ENCODE measurements at places on chromosomes 11 and 22. TPM values are rescaled to one million over a fixed set of nuclear protein-coding genes. Genes with fewer than 3 reads are reported as not detected.

The HTR3A gene
- not detected for total RNA-seq

The OR52N5 gene
- total RNA-seq: not detected

The CASP5 gene
- not detected for total RNA-seq

- peak overlapping the region; percentile 39 for H3K4me3 ChIP-seq
- DNase-seq: peak; percentile 77
- H3K4me1 ChIP-seq: peaks cover 13% of the 10 kb centered on the region
- H3K36me3 ChIP-seq: no peaks in the 10 kb centered on the region
- peak overlapping the region; percentile 89 for H3K27ac ChIP-seq
Observed at GRCh38 chr22:20238536-20238900, 29.6 kb downstream of the RTN4R start.

DNA sequence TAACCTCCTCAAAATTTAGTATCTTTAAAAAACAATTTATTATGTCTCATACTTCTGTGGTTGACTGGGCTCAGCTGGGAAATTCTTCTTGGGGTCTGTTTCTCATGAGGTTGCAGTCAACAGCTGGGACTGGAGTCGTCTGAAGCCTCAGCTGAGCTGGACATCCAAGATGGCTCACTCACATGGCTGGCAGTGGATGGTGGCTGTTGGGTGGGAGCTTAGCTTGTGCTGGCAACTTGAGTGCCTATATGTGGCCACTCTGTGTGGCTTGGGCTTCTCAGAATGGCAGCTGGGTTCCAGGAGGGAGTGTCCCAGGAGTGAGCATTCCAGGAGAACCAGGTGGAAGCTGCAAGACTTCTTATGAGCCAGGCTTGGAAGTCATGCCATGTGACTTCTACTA is 13.2 kb downstream of the THY1 start:
- peaks cover 3% of the 10 kb centered on the region for H3K27me3 ChIP-seq
- H3K27ac ChIP-seq: no peak overlapping the region
- no peak overlapping the region for H3K4me3 ChIP-seq
- no peak for DNase-seq
- H3K36me3 ChIP-seq: no peaks in the 10 kb centered on the region

- DNase-seq: no peak
- H3K4me3 ChIP-seq: no peak overlapping the region
- H3K27ac ChIP-seq: no peak overlapping the region
- no peaks in the 10 kb centered on the region for H3K36me3 ChIP-seq
Observed at GRCh38 chr11:31259797-31260196, 109.7 kb downstream of the DCDC1 start.

DNA sequence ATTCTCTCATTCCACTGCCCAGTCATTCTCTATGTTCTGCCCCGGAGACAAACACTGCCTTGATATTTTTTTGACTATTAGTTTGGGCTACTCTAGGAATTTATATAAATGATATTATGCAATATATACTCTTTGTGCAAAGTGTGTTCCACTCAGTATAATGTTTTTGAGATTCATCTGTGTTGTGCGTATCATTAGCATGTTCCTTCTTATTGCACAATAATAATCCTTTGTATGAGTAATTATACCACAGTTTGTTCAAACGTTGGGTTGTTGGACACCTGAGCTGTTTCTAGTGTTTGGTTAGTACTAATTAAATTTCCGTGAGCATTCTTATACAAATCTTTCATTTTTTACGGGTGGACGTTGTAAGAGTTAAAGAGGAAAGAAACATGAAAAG is 390.6 kb downstream of the GUCY1A2 start:
- no peak overlapping the region for H3K27ac ChIP-seq
- no peak for DNase-seq
- H3K4me3 ChIP-seq: no peak overlapping the region
- no peaks in the 10 kb centered on the region for H3K36me3 ChIP-seq

DNA sequence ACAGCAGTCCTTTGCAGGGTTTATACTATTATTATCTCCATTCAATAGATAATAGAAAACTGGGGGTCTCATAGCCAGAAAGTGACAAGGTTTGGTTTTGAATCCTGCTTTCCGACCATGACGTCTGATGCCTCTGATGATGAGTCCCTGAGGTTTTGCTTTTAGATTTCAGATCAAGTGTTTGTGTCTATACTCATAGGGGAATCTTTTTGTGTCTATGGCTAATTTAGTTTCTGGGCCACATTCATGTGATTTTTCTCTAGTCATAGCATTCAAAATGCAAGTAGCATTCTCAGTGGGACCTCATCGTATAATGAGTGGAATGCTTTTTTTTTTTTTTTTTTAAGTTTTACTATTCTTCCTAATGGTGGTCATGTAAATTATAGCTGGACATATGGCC is 72.9 kb downstream of the TNRC6B start:
- H3K27ac ChIP-seq: no peak overlapping the region
- peaks cover 48% of the 10 kb centered on the region for H3K36me3 ChIP-seq
- no peak for DNase-seq
- no peaks in the 10 kb centered on the region for H3K27me3 ChIP-seq
- H3K4me3 ChIP-seq: no peak overlapping the region

DNA sequence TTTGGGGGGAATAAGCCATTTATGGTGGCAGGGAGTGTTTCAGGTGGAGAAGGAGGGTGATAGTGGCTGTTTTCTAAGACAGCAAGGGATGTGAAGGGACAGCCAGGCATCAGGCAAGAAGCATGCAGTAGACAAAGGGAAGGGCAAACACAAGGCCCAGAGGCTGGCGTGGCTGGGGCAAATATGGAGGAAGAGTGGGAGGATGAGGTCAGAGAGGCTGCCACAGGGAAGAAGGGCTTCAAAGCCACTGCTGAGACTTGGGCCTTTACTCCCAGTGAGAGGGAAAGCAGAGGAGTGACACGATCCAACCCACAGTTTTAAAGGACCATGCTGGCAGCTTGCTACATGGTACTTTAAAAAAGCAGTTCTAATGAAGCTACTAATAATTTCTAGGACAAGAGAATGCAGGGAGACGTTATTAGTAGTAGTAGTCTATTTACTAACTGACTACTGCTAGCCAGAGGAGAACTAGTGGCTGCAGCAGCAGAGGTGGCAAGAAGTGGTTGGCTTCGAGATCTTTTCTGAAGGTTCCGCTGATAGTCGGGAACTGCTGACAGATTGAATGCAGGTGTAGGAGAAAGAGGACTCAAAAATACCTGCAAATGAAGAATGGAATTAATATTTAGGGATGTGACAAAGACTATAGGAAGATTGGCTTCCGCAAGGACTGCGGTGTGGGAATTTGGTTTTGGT is 13.7 kb downstream of the KMT5B start:
- no peak for DNase-seq
- peaks cover 13% of the 10 kb centered on the region for H3K4me1 ChIP-seq
- H3K27ac ChIP-seq: no peak overlapping the region
- no peaks in the 10 kb centered on the region for H3K36me3 ChIP-seq
- H3K4me3 ChIP-seq: no peak overlapping the region

Data from activated naive CD8-positive, alpha-beta T cell treated with anti-CD3 and anti-CD28 coated beads, Interleukin-2, amount 10 ng/mL, durations not matched to agents 7 days and 5 days (primary cell).